ENCODE measurements at places on chromosomes 7 and 10. TPM values are rescaled to one million over a fixed set of nuclear protein-coding genes. Genes with fewer than 3 reads are reported as not detected.

DNA sequence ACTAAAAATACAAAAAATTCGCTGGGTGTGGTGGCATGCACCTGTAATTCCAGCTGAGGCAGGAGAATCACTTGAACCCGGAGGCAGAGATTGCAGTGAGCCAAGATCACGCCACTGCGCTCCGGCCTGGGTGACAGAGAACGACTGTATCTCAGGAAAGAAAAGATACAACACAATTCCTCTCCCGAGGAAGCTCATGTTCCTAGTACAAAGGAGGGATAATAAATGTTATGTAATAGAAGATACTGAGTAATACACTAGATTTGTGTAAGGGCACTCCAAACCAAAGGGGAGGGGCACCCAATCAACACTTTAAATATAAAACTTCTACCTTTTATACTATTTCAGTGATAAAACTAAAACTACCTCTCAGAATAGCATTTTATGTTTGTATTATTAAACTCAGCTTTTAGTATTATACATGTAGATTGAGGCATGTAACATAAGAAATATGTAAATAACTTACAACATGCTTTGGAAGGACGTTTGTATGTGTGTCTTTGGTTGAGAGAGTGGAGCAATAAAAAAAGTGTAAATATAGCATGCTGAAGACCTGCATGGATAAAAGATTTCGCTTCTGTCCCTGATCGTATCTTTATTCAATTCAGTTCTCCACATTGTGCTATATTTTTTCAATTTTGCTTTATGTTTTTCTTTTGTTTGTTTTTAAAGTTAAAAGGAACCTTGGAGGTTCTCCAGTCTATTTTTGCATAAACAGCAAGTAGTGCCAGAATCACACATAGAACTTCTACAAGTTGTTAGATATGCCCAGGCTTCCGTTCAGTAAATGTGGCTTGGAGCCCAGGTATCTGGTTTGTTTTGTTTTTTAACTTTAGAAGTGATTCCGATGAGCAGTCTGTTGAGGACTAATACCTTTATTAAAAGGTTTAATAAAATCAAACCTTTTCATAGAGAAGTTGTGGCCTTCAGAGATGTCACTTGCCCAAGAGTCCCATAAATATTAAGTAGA lies 71.9 kb downstream of the WAC start:
- no peak for DNase-seq

DNA sequence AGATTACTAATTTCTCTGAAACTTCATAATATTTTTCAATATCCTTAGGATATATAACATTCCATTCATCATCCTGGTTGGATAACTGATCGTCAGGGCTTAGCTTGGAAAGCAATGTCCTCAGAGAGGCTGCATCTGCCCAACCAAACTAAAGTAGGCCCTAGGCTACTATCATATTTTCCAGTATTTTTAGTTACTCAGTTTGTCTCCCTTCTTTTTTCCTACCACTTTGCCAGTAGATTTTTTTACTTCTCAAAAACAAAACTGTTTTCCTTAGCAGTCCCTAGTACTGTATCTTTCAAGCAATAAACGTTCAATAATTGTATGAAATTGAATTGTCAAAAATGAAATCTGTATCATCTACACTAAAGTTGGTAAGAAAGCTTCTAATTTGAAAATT lies 452.0 kb downstream of the TFEC start:
- DNase-seq = no peak

The TWIST1 gene
- total RNA-seq = 1.3 TPM

The DUS4L gene
- total RNA-seq = 8.0 TPM

All from left ventricle myocardium inferior (tissue), 1 donor.